ENCODE measurements at places on chromosomes 5 and 9.

DNA sequence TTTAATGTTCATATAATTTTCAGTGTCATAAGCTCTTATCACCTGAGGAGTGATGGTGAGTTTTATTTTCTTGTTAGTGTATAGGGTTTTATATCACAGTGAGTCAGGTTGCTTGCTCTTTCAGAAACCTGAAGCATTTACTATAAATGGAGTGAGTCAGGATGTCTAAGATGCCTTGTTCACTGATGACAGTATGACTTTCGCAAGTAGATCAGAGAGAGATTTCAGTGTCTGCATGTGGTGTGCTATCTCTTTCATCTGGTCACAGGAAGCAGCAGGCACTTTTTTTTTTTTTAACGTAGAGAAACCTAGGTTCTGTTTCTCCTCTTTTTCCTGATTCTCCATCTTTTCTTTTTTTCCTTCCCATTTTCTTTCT, 237.1 kb downstream of the DMRTA1 start:
- no peak for DNase-seq

- no peak for DNase-seq
These were observed 1542.2 kb upstream of the CDH9 start for GRCh38 chr5:28580616-28581015.

DNA sequence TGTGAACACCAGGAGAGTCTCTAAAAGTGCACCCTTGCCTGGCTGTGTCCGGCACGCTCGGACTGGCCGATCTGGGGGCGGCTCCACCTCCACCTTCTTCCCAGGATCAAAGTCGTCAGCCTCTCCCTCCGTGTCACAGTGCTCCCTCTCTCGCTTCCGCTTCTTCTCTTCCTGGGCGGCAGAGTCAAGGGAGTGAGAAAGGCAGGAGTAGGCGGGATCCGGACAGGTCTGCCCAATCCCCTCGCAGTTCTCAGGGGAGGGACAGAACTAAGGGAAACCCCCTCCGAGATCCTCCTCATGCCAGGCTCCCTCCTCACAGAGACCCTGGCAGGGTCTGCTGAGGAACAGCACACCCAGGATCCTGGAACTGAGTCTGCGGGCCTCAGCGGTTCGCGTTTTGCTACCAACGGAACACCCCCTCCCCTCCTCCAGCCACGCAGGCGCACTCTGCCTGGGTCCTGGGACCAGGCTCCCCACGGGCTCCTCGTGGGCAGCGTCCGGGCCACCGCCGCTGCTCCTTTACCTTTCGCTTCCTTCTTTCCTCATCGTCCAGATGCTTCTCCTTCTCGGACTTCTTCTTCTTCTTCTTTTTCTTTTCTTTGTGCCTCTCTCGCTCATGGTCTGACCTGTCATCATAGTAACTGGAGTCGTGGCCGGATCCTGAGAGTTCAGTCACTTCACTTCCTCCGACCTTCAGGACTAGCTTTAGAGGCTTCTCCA, 1.3 kb downstream of the BRD9 start:
- no peak for DNase-seq

DNA sequence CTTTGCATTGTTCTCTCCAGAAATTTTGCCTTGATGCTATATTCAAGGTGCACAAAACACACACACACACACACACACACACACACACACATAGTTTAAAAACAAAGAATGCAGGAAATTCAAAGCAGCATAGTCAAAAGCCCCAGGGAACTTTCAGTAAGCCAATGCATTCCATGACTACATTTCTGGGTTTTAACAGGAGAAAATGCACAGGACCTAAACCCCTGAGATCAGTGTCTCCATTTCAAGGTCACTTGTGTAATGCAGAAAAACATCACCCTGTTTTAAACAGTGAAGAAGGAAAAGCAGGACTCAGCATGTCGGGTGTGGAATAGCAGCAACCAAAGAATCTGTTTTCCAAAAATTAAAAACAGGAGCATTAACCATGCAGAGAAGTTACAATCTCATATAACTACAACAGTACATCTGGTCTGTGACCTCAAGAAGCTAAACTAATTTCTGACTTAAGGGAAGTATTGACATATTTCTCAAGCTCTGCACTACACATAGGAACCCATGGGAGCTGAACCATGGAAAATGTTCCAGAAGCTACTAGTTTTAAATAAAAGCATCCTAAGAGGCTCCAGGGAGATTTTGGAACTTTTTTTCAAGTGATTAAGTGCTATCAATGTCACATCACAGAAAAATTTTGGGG, 296.7 kb downstream of the HINT1 start:
- no peak for DNase-seq

Data from SHP77 (cell line).